ENCODE measurements at places on chromosomes 4 and X.

DNA sequence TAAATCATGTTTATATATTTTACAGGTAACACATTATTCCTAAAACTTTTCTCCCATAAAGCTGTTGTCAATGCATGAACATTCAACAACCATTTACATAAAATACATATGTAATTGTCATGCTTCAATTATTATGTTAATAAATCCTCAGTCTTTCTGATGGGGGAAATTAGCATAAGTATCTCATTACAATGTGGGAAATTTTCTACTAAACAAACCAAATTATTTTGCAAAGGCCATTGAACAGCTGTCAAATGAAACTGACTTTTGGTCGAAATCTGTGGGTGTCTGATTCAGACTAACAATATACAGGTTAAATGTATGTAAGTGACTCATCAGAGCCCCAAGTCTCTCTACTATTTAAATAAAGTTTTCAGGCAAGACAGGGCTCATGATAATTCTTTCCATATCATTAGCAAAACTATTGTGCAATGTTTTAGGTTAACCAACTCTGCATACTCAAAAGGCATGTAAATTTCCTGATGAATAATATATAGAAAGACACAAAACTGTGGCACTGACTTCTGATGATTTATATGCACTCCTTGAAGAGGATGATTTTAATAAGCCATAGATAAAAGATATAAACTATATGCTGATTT is 795.3 kb upstream of the AADAT start:
- DNase-seq, result no peak

- no peak for DNase-seq
Measured at GRCh38 chr4:184810720-184811119, 15.0 kb downstream of the ACSL1 start.

DNA sequence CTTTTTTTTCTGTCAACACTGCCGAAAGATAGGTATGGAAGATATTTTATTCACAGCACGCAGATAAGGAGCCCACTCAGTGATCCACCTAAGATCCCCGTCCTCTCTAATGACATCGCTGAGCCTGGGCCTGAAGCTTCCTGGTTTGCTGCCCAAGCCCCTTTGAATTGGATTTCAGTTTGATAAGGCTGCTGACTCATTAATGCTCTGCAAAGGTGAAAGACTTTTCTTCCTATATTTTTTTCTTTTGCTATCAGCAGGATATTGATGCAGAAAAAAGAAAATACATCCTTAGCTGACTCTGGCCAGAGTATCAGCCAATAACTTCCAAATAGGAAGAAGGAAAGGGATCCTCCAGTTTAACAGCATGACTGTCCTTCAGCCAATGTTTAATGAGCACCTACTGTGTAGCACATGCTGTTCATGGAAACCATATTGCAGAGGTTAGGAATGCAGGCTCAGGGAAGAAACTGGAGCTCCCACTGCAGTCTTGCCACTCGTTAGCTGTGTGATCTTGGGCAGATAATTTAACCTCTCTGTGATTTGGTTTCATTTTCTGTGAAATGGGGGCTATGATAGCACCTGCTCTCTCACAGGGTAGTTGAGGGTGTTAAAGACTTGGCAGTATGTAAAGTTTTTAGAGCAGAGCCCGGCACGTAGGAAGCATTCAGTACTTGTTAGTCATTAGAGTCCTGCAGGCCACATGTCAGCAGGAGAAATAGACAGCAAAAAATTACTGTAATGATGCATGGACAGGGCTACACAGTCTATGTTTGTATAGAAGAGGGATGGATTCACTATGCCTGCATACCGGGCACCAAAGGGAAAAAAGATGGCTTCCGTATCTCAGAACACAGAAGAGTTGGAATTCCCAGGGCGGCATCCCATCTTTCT is 39.3 kb downstream of the EVC start:
- DNase-seq, result no peak

GRCh38 chr4:153161226-153161963 is 42.8 kb upstream of the TRIM2 start:
- DNase-seq, result no peak

DNA sequence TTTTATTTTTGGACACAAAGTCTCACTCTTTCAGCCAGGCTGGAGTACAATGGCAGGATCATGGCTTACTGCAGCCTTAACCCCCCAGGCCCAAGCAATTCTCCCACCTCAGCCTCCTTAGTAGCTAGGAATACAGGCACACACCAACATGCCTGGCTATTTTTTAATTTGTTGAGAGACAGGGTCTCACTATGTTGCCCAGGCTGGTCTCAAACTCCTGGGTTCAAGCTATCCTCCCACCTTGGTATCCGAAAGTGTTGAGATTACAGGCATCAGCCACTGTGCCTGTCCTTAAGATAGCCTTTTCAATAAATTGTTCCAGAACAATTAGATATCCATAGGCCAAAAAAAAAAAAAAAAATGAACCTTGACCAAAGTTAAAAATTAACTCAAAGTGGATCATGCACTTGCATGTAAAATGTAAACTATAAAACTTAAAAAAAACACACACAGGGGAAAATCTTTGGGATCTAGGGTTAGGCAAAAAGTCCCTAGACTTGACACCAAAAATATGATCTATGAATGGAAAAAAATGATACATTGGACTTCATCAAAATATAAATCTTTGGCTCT is 28.6 kb upstream of the NFKB1 start:
- no peak for DNase-seq

DNA sequence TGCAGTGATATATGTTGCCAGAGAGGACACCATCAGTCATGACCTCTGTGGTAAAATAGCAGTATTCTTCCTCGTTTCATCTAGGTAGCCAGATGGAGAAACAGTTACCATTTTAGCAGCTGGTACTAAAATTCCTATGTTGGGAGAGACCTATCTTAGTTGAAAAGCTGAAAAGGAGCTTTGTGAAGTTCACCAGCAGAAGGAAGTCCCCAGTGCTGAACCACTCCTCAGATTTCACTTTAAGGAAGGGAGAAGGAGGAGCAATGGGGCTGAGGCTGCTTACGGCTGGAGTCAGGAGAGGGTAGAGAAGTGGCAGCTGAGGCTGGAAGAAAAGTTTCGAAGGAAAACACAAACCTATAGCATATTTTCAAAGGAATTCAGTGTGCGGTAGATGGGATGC is 103.7 kb downstream of the ATXN3L start:
- DNase-seq, result no peak

DNA sequence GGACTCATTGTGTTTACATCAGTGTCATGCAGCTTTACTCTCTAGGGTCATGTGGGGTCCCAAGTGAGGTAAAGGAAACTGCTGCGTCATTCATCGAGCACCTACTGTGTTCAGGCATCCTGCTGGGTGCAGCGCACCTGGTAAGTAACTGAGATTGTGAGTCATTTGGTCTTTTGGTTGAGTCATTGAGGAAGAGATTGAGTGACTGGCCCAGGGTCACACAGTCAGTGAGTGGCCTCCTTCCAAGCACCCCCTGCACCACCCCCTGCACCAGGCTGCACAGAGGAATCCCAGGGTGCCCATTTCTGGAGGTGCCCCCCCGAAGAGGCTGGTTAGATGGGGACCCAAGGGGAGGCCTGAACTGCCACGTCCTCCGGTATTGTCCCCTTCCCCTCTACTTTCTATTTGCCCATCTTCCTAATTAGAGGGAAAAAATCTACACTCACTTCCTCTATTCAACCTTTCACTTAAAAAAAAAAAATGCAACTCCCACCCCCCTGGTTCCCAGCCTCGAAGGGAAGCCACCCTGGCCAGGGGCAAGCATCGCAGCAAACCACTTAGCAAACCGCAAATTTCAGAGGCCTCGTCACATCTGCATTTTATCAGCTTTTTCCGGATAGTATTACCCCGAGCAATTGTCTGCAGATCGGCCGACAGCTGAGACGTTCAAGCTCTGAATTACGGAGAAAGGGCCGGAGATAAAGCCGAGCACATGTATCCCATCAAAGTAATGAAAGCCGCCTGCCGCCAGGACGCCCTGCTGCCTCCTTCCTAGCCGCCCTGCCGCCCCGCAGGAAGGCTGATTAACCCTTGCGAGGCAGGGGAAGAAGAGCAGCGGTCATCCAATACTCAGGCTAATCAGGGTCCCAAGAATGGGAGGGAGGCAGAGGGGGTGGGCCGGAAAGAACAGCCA is 96.3 kb upstream of the MSX1 start:
- no peak for DNase-seq
